NCI-H1092 treated with DMSO at 0.1 percent for 48 hours (cell line): ENCODE measurements at places on chromosomes 1 and 21.

- DNase-seq: no peak
Measured at GRCh38 chr21:32717851-32718316, 9.9 kb downstream of the SYNJ1 start.

DNA sequence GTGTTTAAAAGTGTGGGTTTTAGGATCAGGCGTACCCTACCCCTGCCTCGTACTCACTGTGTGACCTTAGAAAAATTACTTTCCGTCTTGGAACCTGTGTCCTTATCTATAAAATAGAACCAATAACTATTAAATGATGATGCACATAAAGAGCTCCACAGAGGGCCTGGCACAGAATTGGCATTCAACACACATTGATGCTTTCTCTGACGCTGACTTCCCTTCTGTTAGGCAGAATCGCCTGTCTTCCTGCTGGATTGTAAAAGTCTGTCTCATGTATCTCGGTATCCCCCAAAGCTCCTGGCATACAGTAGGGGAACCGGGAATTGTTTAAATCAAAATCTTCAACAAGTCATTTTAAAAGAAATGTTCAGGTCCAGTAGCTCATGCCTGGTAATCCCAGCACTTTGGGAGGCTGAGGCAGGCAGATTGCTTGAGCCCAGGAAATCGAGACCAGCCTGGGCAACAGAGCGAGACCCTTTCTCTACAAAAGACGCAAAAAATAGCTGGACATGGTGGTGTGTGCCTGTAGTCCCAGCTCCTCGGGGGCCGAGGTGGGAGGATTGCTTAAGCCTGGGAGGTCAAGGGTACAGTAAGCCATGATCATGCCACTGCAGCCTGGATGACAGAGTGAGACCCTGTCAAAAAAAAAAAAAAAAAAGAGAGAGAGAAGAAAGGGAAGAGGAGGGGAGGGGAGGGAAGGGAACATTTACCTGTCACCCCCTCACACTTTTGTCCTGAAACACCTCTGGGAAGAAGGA lies 41.3 kb upstream of the FHAD1 start:
- DNase-seq: no peak

DNA sequence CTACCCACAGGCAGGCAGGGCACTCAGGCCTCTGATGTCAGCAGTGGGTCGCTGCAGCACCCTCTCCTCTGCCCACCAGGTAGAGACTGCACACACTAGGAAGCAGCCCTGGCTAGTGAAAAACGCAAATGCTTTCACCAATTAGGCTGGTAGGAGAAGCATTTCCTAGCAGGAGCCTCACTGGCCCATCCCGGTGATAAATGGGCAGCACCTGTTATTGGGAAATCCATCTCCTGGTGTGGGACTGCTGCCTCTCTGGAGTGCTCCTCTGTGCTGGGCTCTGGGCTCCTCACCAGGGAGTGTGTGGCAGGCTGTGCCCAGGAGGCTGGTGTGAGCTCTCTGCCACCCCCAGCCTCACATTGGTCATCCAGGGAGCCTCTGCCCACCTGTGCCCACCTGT lies 28.6 kb downstream of the LRP8 start:
- no peak for DNase-seq

DNA sequence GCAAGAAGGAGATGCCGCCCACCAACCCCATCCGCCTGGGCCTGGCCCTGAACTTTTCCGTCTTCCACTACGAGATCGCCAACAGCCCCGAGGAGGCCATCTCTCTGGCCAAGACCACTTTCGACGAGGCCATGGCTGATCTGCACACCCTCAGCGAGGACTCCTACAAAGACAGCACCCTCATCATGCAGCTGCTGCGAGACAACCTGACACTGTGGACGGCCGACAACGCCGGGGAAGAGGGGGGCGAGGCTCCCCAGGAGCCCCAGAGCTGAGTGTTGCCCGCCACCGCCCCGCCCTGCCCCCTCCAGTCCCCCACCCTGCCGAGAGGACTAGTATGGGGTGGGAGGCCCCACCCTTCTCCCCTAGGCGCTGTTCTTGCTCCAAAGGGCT lies 732 bp downstream of the SFN start:
- DNase-seq: no peak

DNA sequence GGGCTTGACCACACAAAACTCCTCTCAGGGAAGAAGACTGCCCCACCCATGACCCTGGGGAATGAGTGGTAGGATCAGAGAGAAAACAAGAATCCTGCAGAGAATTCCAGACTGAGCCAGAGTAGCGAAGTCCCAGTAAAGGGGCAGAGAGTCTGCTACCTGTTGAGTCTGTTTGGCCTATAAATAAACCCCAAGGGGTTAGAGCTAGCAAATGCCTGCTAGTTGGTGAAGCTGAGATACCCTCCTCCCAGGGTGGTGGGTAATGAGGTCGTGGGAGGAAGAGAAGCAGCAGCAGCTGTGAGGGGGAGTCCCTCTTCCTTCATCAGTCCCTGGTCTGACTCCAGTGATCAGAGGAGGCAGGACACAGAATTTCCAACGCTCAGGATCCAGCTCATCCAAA lies 2.5 kb downstream of the TRAF3IP3 start:
- no peak for DNase-seq

DNA sequence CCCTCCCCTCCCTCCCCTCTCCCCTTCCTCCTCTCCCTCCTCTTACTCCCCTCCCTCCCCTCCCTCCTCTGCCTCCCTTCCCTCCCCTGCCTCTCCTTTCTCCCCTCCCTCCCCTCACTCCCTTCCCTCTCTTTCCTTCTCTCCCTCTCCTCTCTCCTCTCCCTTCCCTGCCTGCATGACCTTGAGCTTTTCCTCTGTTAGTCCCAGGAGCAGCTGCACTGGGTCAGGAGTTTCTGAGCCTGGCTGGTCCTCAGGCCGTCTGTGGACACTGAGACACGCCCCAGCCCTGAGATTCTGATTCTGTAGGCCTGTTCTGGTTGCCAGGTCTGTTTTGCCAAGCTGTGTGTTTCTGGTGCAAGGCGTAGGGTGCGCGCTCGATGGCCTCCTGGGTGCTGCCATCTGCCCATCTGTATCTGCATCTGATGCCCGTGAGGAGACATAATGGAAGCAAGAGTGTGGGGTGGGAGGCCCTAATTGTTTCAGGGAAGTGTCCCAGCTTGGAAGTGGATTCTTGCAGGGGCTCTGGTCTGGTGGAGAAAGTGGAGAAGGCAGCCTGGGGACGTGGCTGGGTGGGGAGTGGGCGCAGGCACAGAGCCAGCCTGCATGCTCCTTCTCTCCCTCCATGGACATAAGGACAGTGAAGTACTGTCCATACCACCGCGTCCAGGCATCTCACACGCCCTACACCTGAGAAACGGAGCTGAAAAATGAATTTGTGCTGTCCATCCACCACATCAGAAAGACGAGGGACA lies 97.2 kb downstream of the WDR4 start:
- no peak for DNase-seq

DNA sequence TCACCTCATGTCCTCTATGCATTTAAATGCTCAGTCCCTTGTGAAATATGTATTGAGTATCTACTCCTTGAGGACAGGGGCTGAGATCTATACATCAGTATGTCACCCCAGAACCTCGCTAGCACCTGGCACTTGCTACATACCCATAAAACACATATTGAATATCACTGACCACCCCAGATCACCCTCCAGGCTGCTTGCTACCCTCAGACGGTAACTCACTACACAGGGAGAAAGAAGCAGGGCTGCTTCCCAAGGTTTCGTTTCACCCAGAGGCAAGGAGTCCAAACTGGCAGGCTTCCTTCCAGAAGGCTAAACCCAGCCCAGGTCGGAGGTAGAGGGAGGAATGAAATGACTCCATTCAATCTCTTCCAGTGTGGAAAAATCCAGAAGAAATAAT lies 8.5 kb downstream of the INKA2 start:
- no peak for DNase-seq

GRCh38 chr1:92623187-92623778 lies 136.6 kb upstream of the GFI1 start:
- DNase-seq: peak; percentile 16

GRCh38 chr1:193415256-193415655 lies 228.8 kb upstream of the B3GALT2 start:
- no peak for DNase-seq

- DNase-seq: no peak
Measured at GRCh38 chr1:160584784-160585183, 5.5 kb upstream of the CD84 start.

DNA sequence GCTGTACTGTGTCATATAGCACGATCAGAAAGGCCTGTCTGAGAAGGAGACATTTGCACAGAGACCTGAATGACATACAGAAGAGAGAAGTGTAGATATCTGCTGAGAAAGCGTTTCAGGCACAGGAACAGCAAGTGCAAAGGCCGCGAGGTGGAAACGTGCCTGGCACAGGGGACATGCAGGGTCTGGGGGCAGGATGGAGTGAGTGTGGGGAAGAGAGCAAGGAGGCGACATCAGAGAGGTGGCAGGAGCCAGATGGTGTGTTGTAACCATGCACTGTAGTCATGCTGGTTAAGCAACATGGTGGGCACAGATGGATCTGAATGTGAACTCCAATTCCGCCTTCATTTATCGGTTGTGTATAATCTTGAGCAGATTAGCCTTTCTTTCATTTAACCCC lies 13.0 kb downstream of the KRTCAP2 start:
- DNase-seq: no peak

DNA sequence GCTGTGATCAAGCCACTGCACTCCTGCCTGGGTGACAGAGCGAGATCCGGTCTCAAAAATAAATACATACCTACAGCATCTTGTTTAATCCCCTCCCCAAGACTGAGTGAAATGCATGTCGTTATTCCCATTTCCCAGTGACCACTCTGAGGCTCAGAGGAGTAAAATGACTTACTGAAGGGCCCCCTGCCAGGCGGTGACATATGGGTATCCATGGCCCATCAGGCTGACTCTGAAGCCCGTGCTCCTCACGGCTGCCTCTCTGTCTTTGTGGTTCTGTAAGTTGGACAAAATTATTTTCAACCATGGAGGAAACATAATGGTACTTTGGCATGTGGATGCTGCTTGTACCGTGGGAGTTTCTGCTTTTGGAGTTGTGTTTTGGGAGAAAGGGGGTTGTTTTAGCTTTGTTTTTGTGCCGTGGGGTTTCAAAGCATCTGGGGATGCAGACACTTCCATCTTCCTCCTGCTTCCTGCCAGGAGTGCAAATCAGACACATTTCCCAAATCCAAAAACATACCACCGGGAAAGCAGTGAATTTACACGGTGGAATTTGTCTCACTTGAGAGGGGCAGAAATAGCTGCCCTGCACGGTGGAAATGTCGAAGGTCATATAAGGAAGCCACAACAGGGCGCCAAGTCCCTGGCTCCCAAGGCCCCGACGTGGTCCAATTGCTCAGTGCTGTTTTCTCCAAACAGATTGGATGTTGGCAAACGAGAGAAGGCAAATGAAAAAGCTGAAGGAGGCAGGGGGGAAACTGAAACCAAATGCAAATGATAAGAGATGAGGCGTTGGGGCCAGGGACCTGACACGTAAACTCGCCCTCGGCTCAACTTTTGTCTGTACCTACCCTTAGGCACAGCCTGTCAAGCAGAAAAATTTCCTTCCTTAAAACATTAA lies 17.1 kb upstream of the PINK1 start:
- no peak for DNase-seq

GRCh38 chr1:63148825-63149645 lies 173.3 kb upstream of the FOXD3 start:
- peak; percentile 8 for DNase-seq
